Fibroblast of skin of right quadriceps (primary cell): ENCODE measurements at places on chromosomes 13 and 19.

DNA sequence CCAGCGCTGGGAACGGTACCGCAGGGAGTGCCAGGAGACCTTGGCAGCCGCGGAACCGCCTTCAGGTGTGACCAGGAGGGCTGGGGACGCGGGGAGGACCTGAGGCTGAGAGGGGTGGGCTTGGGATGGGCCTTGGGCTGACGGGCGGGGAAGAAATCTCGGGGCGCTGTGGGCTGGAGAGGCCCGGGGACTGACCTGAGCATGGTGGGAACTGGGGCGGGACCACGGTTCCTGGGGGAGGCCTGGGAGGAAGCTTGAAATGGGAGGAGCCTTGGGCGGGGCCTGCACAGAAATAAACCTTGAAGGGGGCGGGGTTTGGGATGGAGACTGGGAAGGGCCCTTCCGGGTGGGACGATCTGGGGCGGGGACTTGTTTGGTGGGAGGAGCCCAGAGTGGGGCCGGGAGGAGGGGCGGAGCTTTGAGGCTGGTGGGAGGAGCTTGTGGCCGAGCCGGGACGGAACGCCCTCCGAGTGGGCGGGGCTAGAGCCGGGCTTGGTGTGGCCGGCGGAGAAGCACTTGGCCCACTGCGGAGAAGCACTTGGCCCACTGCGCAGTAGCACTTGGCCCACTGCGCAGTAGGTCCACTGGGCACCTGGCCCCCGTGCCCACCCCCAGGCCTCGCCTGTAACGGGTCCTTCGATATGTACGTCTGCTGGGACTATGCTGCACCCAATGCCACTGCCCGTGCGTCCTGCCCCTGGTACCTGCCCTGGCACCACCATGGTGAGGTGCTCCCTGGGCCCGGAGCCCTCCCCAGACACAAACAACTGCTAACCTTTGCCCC, 2.8 kb downstream of the GIPR start:
- peak; percentile 77 for DNase-seq

- no peak for DNase-seq
Observed at GRCh38 chr13:113166266-113166665, 7.8 kb downstream of the PROZ start.

GRCh38 chr19:21576481-21576880, 71.1 kb downstream of the ZNF429 start:
- no peak for DNase-seq

DNA sequence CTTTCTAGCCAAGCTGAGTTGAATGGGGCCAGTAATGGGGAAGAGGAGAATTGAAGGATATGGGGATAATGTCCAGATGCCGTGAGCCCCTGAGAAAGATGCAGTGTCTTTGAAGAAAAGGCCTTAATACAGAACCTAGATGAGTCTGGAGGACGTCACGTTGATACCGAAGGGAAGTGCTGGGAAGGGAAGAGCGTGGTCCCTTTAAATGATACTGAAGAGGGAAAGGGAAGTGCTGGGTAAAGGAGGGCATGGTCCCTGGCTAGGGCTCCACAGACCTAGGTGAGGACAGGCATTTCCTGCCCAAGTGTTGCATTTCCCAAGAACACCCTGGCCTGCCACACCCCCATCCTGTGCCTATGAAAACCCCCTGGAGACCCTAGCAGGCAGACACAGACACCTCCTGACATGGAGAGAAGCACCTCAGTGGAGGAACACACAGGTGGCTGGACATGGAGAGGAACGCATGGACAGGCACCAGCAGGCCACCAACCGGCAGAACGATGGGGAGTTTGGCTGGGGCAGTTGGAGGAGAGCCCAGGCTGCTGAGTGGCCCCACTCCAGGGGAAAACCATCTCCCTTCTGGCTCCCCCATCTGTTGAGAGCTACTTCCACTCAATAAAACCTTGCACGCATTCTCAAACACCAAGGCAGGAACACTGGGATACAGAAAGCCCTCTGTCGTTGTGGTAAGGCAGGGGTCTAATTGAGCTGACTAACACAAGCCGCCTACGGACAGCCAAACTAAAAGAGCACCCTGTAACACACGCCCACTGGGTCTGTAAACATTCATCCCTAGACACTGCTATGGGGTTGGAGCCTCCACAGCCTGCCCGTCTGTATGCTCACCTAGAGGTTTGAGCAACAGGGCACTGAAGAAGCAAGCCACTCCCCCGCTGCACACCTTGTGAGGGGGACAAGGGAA, 34.9 kb upstream of the POMP start:
- peak; percentile 45 for DNase-seq

DNA sequence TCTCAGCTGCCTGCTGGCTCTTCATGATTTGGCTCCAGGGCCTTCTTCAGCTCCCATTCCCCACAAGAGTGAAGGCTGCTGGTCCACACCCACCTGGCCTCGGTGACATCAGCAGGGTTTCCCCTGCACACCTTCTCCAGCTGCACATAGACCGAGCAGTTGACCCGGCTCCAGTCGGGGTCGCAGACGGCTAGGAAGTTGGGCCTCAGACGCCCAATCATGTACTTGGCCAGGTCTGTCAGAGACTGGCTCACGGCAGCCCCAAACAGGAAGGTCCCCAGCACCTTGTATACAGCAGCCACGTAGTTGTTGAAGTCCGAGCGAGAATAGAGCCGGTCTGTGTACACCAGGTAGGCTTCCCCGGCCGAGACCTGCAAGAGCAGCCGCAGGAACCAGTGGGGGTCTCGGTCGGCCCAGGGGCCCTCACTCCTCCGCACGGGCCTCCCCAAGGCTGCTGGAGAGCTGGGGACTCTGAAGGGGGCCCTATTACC, 3.8 kb downstream of the PLPP2 start:
- no peak for DNase-seq

DNA sequence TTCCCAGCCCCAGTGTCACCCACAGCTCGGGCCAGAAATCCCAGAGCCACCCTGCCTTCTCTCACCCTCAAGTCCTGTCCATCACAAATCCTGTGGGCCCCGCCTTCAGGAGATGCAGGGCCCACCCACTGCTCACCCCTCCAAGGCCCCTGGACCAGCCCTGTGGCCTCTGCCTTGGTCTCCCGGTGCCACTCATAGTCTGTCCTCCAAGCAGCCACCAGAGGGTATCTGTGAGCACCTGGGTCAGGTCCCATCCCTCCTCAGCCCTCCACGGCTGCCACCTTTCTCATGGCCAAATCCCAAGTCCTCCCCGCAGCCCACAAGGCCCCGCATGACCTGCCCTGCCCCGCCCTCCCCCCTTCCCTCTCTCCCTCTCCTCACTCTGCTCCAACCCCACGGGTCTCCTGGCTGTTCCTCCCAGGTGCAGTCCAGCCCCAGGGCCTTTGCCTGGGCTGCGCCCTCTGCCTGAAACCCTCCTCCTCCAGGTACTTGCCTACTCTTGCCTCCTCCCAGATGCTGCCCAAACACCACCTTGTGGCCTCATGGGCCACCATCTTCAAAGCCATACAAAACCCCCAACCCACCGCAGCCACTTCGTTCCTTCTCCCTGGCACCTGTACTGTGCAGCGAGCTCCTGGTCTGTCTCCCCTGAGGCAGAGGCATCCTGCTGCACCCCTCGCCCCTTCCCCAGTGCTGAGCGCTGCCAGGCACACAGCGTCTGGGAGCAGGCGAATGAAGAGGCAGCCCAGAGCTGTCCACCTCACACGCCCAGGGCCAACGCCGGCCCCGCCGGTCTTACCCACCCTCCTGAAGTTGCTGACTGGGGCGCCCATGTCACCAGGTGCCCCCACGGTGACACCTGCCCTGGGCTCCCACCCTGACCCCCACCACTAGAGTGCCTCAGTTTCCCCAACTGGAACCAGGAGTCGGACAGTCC, 13.2 kb upstream of the UQCR11 start:
- no peak for DNase-seq

- DNase-seq = no peak
Observed at GRCh38 chr19:2841855-2842574, 740 bp downstream of the ZNF555 start.

- DNase-seq = peak; percentile 83
Observed at GRCh38 chr19:36418287-36419001, at the start of gene ZFP82. Gene ZFP82, minus strand, starts transcription at chr19:36418644. Its CDS starts 8,855 bp downstream, at chr19:36409789.
